ENCODE measurements at places on chromosomes 12 and 14.

DNA sequence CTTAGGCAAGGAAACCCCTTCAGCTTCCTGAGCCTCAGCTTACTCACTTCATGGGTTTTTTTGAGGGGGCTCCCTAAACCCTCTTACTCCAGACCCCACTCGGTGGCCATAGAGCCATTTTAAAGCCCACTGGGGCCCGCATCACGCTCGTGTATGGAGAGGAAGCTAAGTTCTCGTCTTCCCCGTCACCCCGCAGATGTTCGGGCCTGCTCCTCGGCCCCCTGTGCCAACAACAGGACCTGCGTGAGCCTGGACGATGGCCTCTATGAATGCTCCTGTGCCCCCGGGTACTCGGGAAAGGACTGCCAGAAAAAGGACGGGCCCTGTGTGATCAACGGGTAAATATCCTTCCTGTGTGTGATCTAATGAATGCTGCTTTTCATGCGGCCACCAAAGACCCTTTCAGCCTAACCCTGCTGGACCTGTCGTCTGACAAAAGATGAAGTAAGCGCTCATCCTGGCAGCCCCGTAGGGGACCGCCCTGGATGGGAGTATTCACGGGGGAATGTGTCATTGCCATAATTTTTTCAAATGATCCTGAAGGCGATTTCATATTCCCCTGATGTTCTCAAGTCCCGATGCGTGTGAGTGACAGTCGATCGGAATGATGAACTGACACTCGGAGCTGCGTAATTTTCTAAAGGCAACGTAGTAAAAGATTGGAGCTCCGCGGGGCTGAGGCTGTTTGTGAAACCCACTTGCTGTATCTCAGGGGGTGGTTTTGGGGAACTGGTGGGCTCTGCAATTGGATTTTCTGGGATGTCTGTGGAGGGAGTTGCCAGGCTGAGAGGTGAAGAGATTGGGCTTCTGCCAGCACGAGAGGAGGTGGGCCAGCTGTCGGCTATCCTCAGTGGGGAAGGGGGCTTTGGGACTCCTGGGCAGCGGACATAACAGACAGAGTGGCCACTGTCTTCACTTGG lies 5.4 kb downstream of the DLK1 start:
- DNase-seq = no peak

- DNase-seq = no peak
Measured at GRCh38 chr12:59407799-59408198, 188.0 kb upstream of the SLC16A7 start.

DNA sequence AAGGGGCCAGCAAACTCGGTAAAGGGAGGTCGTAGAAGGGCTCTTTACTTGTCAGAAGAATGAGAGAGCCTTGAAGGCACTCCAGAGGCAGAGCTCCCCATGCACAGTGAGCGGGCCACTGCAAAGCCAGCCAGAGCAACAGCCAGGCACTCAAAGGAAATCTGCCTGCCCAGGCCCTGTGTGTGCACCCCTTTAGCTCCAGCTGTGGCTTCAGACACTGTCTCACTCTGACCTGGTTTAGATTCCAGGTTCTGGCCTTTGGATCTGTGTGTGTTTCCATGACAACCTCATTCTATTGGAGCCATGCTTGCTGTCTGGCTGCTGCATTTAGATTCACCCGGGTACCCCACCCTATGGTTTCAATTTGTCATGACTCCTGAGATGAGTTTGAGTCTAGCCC lies 170.3 kb downstream of the CAPZA3 start:
- DNase-seq = no peak

DNA sequence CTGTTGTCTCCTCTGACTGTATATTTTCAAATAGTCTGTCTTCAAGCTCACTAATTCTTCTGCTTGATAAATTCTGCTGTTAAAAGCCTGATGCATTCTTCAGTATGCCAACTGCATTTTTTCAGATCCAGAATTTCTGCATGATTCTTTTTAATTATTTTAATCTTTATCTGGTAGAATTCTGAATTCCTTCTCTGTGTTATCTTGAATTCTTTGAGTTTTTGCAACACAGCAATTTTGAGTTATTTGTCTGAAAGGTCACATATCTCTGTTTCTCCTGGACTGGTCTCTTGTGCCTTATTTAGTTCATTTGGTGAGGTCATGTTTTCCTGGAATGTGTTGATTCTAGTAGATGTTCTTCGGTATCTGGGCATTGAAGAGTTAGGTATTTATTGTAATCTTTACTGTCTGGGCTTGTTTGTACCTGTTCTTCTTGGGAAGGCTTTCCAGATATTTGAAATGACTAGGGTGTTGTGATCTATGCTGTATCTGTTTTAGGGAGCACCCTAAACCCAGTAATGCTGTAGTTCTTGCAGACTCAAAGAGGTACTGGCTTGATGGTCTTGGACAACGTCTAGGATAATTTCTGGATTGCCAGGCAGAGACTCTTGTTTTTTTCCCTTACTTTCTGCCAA lies 193.8 kb upstream of the NPAS3 start:
- no peak for DNase-seq

DNA sequence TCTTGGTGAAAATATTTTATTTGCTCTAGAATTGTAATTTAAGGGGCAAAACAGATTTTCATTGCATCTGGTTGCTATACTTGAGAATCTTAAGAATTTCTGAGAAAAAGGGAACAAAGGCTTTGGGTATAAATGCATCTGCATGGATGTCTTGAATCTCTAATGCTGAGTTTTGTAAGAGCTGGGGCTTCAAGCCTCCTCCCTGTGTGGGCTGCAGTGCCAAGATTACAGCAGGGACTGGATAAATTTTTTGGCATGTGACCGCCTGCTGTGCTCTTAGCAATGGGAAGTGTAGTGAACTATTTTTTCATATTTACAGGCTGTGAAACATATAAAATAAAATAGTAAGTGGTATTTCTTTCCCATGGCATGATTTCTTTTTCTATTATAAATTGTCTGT lies 70.0 kb downstream of the SLC38A6 start:
- no peak for DNase-seq

GRCh38 chr14:28373721-28374120 lies 392.9 kb upstream of the FOXG1 start:
- DNase-seq = no peak

GRCh38 chr12:32482226-32482625 lies 82.9 kb downstream of the FGD4 start:
- no peak for DNase-seq

GRCh38 chr12:127294651-127295210 lies 972.2 kb upstream of the TMEM132C start:
- no peak for DNase-seq

DNA sequence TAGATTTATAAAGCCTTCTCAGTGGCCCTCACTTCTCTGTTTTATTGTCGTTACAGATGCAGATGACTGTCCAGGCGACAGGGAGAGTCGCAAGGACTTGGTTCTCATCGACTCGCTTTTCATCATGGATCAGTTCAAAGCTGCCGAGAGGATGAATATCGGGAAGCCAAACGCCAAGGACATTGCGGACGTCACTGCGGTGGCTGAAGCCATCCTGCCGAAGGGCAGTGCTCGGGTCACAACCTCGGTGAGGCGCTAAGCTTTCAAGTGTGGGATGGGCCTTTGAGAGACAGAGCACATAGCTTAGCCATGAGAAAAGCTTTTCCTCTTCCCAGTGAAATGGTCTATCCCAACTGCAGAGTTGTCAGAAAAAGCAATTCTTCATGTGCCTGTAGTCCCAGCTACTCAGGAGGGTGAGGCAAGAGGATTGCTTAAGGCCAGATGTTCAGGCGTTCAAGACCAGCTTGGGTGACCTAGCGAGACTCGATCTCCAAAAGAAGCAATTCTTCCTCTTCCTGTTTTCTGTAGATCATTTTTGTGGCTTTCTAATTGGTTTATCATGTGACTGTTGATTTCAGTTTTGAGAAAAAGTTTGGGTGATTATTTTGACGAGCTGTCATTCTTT lies 56.4 kb downstream of the EP400 start:
- no peak for DNase-seq

DNA sequence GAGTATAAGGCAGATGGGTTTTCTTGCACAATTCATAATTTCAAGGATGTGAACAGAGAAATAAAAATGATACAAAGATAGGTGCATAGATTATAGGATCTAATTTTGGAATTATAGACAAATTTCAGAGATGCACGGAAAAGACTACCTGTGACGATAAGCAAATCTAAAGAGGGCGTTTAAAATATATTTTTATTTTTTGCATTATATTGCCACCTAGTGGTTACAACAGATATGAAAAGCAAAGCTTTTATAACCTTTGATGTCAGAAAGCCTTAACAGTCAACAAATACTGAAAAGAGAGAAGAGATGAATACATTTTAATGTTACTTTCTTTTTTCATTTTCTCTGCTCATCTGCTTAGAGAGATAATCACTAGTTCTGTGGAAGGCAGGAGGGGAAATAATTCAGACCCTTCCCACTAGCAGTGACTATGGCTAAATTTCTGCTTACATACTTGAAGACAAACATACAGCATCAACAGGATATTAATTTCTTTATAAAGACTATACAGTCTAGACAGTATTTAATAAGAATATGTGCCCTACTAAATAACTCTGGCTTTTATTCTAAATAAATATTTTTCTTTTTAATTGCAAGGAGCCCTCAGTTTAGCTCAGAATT lies 46.3 kb downstream of the NTS start:
- no peak for DNase-seq

GRCh38 chr14:69321601-69322330 lies 61.8 kb downstream of the GALNT16 start:
- DNase-seq = no peak

DNA sequence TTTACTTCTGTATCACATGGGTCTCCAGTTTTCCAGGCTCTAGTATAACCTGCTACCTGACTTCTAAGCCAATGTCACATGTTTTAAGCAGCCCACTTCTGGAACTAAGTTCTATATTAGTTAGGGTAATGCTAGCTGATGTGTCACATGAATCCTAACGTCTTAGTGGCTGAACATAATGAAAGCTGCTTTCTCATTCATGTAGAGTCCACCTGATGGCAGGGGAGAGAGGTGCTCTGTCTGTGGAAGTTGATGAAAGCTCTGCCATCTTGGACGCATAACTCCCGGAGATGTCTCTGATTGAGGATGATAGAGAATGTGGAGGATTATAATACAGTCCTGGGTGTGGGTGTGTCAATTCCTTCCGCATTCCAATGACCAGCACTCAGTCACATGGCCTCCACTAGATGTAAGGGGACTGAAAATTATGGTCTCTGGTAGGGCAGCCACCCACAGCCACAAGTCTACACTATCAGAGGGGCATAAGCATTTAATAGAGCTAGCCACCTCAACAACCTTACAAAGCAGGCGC lies 234.4 kb upstream of the CRY1 start:
- no peak for DNase-seq

All from activated CD4-positive, alpha-beta T cell treated with anti-CD3 and anti-CD28 coated beads for 4 hours (primary cell).